Activated CD4-positive, CD25-positive, alpha-beta regulatory T cell treated with anti-CD3 and anti-CD28 coated beads, Interleukin-2, amount 50 U/mL, for 16 hours (primary cell): ENCODE measurements at places on chromosomes 4 and X.

DNA sequence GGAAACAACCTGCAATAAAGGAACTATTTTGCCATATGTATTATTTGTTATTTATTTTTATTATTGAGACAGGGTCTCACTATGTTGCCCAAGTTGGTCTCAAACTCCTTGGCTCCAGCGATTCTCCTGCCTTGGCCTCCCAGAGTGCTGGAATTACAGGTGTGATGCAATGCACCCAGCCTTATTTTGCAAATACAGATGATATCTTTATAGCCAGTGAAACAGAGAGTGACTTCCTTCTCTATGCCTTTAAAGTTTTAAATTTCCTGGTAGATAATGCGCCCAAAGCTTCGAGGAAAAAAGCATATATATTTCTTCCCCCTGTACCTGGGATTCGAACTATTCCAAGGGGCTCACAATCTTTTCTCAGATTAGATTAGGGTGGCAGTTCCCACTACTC is 601.1 kb upstream of the HTR2C start:
- DNase-seq, result no peak

DNA sequence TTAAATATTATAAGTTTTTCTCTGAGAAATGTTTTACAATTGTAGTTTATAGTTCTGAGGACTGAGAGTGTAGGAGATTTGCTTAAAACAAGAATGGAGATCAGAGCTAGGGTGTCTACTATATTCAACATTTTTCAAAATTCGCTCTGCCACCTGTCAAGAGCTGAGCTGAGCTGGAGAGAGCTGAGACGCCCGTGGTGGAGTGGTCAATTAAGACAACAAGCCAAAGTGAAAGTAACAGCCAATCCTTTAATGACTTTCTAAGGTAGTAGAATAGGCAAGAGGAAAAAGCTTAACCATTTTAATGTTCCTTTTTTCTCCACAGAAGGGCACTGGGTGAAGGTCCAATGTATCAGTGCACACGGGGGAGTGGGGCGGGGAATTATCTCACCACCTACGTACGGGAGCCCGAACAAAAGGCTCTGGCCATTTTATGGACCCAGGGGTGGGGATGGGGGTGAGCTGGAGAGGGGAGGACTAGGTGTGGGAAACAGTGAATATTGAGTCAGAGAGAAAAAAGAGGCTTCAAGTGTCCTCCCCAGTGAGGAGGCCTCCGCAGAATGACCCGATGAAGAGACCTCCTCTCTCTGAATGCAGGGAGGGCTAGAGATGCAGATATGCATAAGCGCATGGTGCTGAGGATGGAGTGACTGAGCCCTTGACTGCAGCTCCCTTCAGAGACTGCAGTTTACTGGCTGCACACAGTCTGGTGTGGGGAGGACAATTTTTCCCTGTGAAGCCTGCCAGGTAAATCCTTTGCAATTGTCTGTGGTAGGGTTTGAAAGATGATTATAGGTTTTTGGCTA is 60.8 kb downstream of the SPCS3 start:
- DNase-seq, result no peak

DNA sequence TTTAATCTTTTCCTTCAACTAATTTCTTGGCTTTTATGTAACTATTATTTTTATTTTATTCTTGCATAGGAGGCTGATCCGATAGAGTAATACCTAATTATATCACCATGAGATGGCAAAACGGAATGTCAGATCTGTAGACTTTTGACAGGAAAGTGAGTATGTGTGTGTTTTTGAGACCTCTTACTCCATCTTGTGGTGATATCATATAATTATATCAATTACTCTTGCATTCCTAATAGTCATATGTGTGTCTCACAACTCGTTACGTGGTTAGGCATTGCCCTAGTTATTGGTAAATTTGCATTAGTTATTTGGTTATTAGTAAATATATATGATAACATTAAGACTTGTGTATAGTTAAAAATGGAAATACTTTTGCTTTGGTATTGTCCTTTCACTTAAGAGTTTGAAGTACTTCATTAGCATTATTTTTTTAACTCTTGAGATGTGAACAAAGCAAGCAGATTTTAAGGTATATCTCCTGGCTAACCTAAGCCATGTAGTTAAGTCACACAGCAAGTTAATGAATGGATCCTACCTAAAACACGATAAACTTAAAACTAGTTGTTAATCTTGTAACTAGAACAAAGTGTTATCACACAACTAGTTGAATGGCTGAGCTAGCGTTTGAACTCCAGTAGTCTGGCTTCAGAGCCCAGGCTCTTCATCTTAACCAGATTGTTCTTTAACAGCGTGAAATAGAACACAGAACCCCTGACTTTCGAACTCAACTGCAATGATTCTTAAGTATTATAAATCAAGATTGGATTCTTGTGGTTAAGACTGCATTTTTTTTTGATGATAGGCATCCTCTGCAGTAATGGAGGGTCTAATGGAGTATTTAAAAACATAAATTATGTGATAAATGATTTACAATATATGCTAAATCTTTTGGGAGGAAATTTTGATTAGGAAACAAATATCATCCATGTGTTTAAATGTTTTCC is 67.1 kb downstream of the PGRMC2 start:
- DNase-seq, result no peak

DNA sequence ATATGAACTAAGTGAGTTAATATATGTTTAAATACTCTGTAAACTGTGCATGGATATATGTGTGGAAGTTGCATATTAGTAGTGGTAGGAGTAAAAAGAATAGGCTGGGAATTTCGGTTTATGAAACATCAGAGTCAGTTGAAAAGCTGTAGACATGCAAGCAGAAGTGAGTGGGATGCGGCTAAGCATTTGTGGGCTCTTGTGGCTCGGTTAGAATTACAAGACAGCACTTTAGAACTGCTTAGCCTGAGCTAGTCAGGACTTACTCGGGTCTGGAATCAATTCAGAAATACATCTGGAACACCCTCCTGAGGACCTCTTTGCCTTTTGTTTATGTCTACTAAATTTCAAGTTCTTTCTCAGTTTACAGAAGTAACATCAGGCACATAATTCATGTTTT is 93.6 kb downstream of the AFF2 start:
- DNase-seq, result no peak

GRCh38 chrX:153640736-153641575 is 6.0 kb upstream of the DUSP9 start:
- no peak for DNase-seq

DNA sequence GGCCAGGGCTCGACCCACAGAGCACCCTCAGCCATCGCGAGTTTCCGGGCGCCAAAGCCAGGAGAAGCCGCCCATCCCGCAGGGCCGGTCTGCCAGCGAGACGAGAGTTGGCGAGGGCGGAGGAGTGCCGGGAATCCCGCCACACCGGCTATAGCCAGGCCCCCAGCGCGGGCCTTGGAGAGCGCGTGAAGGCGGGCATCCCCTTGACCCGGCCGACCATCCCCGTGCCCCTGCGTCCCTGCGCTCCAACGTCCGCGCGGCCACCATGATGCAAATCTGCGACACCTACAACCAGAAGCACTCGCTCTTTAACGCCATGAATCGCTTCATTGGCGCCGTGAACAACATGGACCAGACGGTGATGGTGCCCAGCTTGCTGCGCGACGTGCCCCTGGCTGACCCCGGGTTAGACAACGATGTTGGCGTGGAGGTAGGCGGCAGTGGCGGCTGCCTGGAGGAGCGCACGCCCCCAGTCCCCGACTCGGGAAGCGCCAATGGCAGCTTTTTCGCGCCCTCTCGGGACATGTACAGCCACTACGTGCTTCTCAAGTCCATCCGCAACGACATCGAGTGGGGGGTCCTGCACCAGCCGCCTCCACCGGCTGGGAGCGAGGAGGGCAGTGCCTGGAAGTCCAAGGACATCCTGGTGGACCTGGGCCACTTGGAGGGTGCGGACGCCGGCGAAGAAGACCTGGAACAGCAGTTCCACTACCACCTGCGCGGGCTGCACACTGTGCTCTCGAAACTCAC is 3.6 kb downstream of the MID1IP1 start:
- DNase-seq, result no peak

DNA sequence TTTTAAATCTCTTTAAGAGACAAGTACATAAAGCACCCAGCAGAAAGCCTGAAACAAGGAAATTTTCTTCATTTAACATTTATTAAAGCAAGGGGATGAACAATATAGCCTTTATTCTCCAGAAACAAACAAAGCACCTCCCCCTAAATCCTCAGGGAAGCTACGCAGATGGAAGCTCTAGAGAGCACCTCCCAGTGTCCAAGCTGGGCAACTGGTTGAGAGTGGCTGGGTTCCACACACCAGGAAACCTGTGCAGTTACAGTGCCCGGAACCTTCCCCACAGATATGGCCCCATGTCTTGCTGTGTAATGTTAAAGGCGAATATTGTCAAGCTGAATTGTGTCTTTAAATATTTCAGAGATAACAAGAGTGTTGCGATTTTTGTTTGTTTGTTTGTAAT is 8.9 kb upstream of the TRIML1 start:
- no peak for DNase-seq

DNA sequence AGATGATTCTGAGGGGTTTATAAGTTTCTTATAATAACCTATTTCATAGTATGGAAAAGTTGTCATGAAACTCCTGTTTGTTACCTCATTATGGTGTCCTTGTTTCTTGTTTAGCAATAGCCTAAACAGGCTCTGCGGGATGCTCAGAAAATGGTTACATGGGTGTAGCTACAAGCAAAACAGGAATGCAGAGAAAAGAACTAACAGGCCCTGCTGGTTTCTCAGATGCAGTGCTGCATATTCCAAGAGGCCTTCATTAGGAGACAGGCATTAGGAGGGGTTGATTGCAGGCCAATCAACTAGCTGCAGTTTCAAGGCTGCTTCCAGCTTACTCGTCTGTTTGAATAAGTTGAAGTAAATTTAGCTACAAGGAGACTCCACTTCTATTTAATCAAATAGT is 37.6 kb upstream of the HPGD start:
- DNase-seq, result no peak
